Lung microvascular endothelial cell (primary cell): ENCODE measurements at places on chromosomes 5 and 9.

GRCh38 chr5:71864730-71865601, 145.9 kb downstream of the CARTPT start:
- no peak for DNase-seq

- DNase-seq, result peak; percentile 76
Observed at GRCh38 chr9:22446950-22447617, 460 bp downstream of the DMRTA1 start.

GRCh38 chr9:127075624-127076372, 46.6 kb downstream of the ANGPTL2 start:
- DNase-seq, result no peak

DNA sequence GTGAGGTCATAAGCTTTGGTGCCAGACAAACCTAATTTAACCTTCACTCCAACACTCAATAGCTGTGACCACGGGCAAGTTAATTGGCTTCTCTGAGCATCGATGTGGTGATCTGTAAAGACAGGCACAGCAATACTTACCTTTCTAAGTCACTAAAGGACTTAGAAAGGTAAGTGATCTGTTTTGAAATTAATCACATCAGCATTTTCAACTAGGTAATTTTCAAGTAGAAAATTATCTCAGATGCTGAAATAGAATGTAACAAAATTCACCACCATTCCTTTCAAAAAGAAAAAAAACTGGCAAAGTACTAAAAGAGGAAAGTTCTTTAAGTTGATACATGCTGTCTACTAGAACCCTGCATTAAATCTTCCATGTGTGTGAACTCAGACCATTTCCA, 354.5 kb downstream of the ICE1 start:
- DNase-seq, result no peak

DNA sequence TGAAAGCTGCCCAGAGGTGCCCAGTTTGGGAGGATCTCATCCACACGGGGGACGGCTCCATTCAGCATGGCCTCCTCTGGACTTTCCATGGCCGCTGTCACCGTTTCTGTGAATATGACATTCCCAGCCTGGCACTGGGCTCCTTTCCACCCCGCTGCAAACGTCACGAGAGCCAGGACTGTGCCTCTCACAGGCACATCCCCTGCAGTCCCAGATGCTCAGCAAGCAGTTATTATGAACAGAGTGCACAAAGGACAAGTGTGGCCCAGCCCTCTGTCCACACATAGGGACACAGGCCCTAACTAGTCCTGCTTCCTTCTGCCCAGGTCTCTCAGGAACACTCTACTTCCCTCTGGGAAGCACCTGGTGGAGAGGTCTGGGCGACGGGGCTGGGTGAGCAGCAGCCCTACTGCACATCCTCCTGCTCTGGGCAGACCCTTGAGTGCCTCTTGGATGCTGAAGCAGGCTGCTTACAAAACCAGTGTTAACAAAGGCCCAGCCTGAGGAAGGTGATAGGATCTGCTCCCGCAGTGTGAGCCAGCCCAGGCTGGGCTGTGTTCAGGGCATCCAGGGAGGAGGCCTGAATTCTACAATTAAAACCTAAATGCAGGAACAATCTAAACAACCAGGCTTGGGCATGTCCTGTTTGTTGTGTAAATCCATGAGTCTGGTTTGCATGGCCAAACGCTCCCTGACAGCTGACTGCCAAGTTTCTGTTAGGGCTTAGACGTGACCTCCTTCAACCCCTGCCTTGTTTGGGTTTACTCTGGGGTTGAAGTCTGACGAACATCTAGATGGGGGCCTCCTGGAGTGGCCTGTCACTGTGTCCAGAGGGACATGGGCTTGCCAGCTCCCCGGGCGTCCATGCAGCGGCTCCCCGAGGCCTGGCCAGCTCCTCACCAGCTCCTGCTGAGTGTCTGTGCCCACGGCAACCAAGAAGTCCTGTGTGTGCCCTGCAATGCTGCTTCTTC, 269.8 kb downstream of the GADD45G start:
- no peak for DNase-seq

DNA sequence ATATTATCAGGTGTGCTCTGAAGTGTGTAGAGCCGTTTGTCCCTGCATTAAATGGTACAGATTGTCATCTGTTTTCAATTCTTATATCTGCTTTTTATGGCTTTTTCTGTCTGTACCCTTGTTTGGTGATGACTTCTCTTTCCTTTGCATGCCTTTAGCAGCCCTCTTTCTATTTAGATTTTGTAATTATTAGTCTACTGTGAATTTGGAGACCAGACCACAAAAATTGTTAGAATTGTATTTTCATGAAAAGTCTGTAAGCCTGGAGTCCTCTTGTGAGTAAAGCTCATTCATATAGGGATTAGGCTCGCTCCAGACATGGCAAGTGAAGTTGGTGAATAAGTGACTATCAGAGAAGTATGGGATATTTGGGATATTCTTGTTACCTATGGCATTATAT, 41.7 kb downstream of the NFX1 start:
- DNase-seq, result no peak

- peak; percentile 88 for DNase-seq
Observed at GRCh38 chr9:14096258-14096922, 217.6 kb downstream of the NFIB start.

- DNase-seq, result peak; percentile 55
Observed at GRCh38 chr5:143400541-143401226, 2.8 kb downstream of the NR3C1 start.

DNA sequence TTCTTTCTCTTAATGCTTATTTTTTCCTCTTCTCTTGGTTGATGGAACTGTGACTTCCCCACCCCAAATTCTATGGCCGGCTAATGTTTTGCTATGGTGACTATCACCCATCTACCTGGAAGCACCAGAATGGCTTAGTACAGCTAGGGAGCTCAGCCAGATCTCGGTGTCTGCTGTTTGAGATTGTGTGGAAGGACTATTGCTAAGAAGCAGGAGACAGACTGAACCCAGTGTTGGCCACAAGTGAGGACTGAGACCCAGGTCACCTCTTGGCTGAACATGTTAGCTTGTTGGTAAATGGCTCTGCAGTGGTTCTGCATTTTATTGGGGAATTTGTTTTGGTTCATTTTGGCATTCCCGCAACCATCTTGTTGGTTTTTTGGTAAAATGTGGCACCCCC, 2.7 kb downstream of the PRRC2B start:
- DNase-seq, result no peak

DNA sequence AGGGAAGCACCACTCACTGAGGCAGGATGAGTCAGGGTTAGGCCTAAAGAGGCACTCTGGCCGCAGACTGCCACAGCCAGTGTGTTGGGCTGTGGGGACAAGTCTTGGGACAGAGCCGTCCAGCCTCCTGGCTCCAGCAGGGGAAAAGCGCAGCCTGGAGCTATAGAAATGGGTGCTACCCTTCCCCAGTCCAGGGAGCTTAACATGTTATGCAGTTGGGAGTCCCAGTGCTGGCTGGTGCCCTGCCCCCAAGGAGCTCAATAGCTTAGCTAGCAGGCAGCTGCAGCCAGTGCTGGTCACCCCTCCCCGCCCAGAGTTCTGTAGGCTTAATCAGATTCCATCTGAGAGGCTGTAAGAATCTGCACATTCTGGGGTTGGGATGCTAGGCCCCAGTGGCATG, 399.6 kb upstream of the TUSC1 start:
- DNase-seq, result no peak

GRCh38 chr5:76610196-76610595, 13.0 kb downstream of the F2RL2 start:
- no peak for DNase-seq

DNA sequence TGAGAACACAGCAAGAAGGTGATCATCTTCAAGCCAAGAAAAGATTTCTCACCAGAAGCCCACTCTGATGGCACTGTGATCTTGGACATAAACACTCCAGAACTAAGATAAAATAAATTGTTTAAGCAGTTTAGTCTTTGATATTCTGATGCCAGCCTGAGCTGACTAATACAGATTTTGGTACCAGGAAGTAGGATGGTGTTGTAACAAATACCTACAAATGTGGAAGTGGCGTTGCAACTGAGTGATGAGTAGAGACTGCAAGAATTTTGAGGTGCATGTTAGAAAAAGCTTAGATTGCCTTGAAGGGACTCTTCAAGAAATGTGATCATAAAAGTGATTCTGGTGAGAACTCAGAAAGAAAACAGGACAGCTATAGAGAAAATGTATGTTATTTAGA, 592.4 kb upstream of the DAB2 start:
- DNase-seq, result no peak

DNA sequence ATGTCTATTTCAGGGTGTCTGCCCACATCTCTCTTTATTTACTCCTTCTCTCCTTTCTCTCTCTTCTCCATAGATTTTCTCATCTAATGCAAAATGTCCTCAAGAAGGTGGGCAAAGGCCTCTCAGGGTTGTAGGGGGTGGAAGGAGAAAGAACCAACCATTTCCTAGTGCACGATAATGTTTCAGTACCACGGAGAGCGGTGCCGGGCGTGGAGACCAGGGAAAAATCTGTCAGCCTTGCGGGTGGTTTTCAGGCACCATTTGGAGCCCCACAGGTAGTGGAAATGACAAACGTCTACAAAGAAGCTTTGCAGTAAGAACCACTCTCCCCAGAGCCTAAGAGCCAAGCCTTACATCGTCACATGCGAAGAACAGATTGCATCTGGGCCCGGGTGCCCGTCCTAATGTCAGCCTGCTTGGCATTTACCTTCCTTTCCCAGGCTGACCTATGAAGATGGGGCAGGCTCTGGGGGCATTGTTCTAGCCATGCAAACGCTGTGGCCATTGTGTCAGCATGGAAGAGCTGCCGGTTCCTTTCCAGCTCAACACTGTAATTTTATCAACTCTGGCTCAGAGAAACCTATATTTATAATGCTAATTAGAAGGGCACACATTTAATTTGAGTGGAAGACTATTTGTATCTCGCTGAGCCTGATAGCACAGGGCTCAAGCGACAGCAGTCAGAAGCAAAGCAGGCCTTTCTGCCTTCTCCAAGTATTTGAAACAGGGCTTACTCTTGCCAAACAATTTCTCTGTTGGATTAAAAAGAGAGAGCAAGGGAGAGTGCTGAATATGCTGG, 430.1 kb upstream of the WWC1 start:
- DNase-seq, result peak; percentile 0
